ENCODE measurements at places on chromosomes 11 and 22. TPM values are rescaled to one million over a fixed set of nuclear protein-coding genes. Genes with fewer than 3 reads are reported as not detected.
A peak's percentile ranks its signal among the peaks of the same experiment; 100 is the strongest.

GRCh38 chr11:110428956-110429730 lies 605 bp upstream of the FDX1 start:
- H3K27ac ChIP-seq: peak overlapping the region; percentile 80
- no peaks in the 10 kb centered on the region for H3K27me3 ChIP-seq
- H3K4me1 ChIP-seq: peaks cover 26% of the 10 kb centered on the region
- no peaks in the 10 kb centered on the region for H3K36me3 ChIP-seq
- H3K4me3 ChIP-seq: peak overlapping the region; percentile 91

- H3K4me1 ChIP-seq: peaks cover 28% of the 10 kb centered on the region
- no peak for DNase-seq
- H3K4me3 ChIP-seq: no peak overlapping the region
- no peaks in the 10 kb centered on the region for H3K36me3 ChIP-seq
Observed at GRCh38 chr11:77072851-77073327, 6.1 kb downstream of the CAPN5 start.

- H3K36me3 ChIP-seq: no peaks in the 10 kb centered on the region
- DNase-seq: no peak
- no peak overlapping the region for H3K27ac ChIP-seq
- H3K4me3 ChIP-seq: no peak overlapping the region
Observed at GRCh38 chr22:24429411-24430365, 2.3 kb downstream of the ADORA2A start.

DNA sequence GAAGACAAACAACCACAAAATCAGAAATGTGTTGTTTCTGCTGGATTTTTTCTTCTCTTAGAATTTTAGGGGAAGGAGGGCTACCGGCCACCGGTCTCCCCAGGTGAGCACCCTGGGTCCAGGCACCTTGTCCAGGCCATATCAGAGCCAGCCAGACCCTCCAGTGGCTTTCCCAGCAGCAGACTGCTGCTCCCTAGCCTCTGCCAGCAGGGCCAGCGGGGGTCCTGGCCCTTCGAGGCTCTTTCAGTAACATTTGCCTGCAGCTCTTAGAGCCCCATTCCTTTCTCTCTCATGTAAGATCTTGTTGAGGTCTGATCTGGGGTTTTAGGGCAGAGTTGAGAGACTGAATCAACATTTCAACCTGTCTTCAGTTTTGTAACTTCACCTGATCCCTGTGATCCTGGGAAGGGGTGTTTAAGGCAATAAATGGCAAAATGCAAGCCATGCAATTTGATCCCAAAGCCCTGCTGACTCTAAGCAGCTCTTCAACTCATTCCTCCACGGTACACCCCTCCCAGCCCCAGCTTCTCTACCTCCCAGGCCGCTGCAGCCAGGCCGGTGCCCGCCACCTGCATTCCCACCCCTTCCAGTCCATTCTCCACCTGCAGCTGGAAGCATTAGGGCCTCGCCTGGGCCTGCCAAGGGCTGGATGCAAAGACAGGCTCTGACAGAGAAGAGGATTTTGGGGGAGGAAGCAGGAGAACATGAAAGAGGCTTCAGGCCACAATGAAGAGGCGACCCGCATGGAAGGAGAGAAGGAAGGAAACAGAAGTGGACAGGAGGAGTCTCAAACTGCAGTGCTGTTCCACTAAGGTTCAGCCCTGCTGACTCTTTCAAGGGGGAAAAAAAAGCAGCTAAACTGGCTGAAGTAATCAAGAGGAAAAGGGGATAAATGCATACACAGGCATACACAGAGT lies 113.0 kb upstream of the FGF3 start:
- no peak overlapping the region for H3K4me3 ChIP-seq
- H3K27ac ChIP-seq: no peak overlapping the region
- H3K27me3 ChIP-seq: peaks cover 25% of the 10 kb centered on the region
- no peak for DNase-seq

DNA sequence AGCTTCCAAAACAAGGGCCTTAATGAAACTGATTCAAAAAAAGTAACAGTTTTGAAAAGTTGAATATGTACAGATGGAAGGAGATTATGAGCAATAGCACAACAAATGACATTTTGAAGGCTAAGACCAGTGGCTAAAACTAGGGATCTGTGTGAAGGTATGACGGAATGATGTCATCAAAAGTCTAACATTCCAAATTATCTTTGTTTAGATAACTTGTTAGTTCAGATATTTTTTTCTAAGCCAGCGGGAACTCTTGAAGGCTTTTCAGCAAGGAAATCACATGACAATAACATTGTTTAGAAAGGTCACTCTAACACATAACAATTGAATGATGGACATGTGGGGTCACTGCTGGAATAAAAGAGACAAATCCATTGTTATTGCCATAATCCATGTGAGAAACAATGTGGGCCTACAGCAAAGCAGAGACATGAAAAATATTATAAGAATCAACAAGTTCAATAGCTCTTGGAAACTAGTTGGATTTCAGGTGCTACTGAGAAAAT lies 260.5 kb downstream of the CASP12 start:
- no peak overlapping the region for H3K27ac ChIP-seq
- H3K4me1 ChIP-seq: no peaks in the 10 kb centered on the region
- H3K4me3 ChIP-seq: no peak overlapping the region

GRCh38 chr11:8192016-8192895 lies 23.4 kb upstream of the RIC3 start:
- DNase-seq: peak; percentile 45
- no peak overlapping the region for H3K27ac ChIP-seq
- no peaks in the 10 kb centered on the region for H3K36me3 ChIP-seq
- H3K27me3 ChIP-seq: no peaks in the 10 kb centered on the region

GRCh38 chr11:69174841-69175240 lies 19.1 kb downstream of the SMIM38 start:
- H3K4me1 ChIP-seq: peaks cover 42% of the 10 kb centered on the region
- no peak overlapping the region for H3K27ac ChIP-seq
- H3K4me3 ChIP-seq: no peak overlapping the region
- no peaks in the 10 kb centered on the region for H3K36me3 ChIP-seq
- peaks cover 14% of the 10 kb centered on the region for H3K27me3 ChIP-seq

DNA sequence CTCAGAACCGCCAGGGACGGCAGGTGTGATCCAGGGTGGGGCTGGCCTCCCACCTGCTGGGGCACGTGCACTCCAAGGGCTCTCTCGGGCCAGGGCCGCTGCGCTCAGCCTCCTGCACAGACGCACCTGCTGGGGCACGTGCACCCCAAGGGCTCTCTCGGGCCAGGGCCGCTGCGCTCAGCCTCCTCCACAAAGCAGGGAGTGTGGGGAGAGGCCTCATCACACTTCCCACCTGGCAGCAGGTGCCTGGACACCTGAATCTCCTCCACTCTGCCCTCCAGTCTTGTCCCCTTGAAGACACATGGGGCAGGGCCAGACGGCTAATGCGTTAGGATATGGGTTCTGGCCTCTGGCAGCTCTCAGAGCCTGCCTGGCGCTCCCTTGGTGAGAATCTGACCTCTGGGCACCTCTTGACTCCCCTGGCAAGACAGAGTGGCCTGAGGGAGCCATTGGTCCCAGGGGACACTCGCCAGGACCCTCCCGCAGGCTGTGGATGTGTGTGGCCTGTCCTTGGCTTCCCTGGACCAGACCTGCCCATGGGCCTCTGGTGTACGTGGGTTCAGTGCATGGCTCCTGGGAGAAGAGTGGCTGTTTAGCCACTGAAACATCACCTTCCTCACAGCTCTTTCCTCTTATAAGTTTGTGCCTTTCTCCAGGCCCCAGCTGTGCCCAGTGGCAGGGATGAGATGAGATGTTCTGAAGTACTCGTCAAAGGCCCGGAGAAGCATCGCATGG lies 73.5 kb downstream of the BRD1 start:
- H3K27ac ChIP-seq: no peak overlapping the region
- H3K27me3 ChIP-seq: peaks cover 9% of the 10 kb centered on the region
- no peaks in the 10 kb centered on the region for H3K36me3 ChIP-seq
- H3K4me3 ChIP-seq: no peak overlapping the region

Gene NXPE4
- total RNA-seq: not detected

Gene KCNJ11
- total RNA-seq: 0.81 TPM

Gene SPI1
- not detected for total RNA-seq

Gene MB
- not detected for total RNA-seq

Gene C22orf31
- not detected for total RNA-seq
